Right cardiac atrium (tissue), 5 donors: ENCODE measurements at places on chromosomes 12 and 14. TPM values are rescaled to one million over a fixed set of nuclear protein-coding genes. Genes with fewer than 3 reads are reported as not detected.

- DNase-seq = no peak
Measured at GRCh38 chr12:24681570-24681969, 267.3 kb downstream of the BCAT1 start.

DNA sequence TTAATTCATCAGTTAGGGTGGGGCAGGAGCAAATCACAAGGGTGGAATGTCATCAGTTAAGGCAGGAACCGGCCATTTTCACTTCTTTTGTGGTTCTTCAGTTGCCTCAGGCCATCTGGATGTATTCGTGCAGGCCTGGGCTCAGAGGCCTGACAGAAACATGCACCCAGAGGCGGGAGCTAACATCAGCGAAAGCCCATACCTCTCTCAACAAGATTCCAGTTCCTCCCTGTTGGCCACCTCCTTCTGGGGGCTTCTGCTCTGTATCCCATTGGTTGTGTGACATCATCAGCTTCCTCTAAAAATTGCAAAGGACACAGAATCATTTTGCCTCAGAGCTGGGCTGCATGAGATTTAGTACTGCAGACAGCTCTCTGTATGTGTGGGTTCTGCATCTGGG is 134.3 kb downstream of the ZNF664 start:
- no peak for DNase-seq

- DNase-seq = no peak
Measured at GRCh38 chr12:93639406-93639805, 37.8 kb upstream of the CRADD start.

GRCh38 chr14:55881577-55882241 is 236.5 kb upstream of the PELI2 start:
- no peak for DNase-seq

- DNase-seq = no peak
Measured at GRCh38 chr12:1174659-1175058, 183.6 kb downstream of the ERC1 start.

GRCh38 chr14:20415782-20416206 is 2.5 kb upstream of the TEP1 start:
- DNase-seq = no peak

CLEC6A gene
- total RNA-seq = not detected

DNA sequence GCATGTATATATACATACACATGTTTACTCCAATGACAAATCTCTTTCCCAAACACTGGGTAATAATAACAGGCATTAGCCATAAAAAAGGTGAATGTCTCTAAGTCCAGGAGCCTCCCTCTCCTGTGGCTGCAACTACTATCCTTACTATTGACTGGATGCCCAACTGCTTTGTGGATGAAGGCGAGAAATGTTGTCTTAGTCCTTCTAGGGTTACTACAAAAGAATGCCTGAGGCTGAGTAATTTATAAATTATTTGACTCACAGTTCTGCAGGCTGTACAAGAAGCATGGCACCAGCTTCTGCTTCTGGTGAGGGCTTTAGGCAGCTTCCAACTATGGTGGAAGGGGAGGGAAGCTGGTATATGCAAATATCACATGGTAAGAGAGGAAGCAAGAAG is 366.0 kb upstream of the DDHD1 start:
- no peak for DNase-seq

TAS2R42 gene
- not detected for total RNA-seq

CCDC196 gene
- not detected for total RNA-seq

GRCh38 chr12:119385659-119386058 is 51.1 kb downstream of the CCDC60 start:
- no peak for DNase-seq

DNA sequence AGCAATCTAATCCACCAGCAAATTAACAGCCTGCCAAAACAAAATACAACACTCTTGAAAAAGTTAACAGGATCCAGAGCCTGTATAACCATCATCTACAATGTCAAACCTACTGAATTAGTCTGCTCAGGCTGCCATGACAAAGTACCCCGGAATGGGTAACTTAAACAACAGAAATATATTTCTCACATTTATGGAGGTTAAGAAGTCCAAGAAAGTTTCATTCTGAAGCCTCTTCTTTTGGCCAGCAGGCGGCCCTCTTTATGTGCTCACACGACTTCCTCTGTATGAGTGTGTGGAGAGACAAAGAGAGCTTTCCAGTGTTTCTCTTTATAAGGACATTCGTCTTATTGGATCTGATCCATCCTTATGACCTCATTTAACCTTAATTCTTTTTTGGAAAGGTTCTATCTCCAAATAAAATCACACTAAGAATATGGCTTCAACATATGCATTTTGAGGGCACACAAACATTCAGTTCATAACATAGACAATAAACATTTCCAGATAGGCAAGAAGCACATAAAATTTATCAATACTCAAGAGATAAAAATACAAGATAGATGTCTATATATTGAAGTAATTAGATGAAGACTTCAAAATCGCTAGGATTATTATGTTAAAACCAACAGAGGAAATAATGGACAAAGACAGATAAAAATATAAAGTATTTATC is 5.9 kb upstream of the RERG start:
- DNase-seq = peak; percentile 68

OR6C2 gene
- not detected for total RNA-seq

MYH6 gene
- total RNA-seq = 15,773 TPM

RNASE7 gene
- not detected for total RNA-seq

DTX1 gene
- 4.7 TPM for total RNA-seq

AKAP6 gene
- total RNA-seq = 138 TPM

- no peak for DNase-seq
Measured at GRCh38 chr14:104352493-104353220, 214.3 kb downstream of the KIF26A start.

ERP27 gene
- total RNA-seq = 0.17 TPM

- DNase-seq = no peak
Measured at GRCh38 chr12:69987579-69988091, 162.6 kb downstream of the MYRFL start.

DNA sequence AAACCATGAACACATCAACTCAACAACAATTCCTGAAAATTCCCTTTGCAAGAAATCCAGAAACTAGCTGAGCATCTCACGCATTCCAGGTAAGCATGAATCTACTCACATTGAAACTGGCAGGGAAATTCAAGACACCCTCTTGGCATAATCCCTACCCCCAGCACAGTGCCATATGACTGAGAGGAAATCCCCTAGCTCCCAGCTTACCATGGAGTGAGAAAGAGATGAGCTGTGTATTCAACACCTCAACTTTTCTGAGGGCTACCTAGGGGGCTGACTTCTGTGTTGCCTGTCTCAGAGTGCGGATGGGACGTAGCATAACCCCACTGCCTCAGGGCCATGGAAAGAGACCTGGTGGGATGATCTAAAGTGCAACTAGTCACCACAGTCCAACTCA is 37.7 kb upstream of the GPR132 start:
- no peak for DNase-seq

GRCh38 chr14:23348297-23348655 is 4.4 kb downstream of the SLC22A17 start:
- no peak for DNase-seq

DNA sequence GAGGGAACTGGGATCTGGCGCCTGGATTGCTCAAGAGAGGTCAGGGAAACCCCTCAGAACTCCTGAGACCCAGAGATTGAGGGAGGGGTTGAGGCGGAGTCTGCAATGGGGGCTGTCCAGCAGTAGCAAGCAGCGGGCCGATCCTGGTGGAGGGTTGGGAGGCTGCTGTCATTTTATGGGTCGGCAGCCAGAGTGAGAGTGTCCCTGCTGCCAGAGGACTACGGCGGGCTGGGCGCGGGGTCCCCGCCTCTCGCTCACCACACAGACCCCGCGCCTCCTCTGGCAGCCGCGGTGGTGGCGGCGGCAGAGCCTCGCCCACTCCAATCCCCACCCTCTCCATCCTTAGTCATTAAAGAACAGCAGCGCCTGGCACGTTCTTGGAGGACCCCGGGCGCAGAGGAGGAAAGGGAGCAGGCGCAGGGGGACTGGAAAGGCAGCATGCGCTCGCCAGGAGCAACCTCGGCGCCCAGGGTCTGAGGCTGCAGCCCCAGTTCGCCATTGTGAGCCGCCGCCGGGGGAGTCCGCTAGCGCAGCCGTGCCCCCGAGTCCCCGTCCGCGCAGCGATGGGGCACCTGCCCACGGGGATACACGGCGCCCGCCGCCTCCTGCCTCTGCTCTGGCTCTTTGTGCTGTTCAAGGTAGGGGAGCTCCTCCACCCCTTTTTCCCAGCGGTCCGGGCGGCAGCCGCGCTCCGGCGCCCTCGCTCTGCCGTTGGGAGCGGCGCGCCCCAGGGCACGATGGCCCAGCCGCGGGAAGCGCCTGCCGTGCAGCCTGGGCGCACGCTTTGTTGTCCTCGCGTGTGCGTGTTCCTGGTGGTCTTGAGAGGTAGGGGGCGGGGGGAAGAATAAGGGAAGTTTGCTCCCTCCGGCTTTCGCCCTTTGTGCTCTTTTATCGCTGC is at the start of gene PTPRO:
Gene PTPRO, plus strand, starts transcription at position 345 of the 898 bp plus-strand sequence.
- DNase-seq = no peak

- DNase-seq = no peak
Measured at GRCh38 chr12:6775185-6776174, 3.2 kb downstream of the LAG3 start.

GRCh38 chr12:91272461-91273063 is 89.9 kb upstream of the DCN start:
- DNase-seq = peak; percentile 91

SOAT2 gene
- 0.18 TPM for total RNA-seq

DNA sequence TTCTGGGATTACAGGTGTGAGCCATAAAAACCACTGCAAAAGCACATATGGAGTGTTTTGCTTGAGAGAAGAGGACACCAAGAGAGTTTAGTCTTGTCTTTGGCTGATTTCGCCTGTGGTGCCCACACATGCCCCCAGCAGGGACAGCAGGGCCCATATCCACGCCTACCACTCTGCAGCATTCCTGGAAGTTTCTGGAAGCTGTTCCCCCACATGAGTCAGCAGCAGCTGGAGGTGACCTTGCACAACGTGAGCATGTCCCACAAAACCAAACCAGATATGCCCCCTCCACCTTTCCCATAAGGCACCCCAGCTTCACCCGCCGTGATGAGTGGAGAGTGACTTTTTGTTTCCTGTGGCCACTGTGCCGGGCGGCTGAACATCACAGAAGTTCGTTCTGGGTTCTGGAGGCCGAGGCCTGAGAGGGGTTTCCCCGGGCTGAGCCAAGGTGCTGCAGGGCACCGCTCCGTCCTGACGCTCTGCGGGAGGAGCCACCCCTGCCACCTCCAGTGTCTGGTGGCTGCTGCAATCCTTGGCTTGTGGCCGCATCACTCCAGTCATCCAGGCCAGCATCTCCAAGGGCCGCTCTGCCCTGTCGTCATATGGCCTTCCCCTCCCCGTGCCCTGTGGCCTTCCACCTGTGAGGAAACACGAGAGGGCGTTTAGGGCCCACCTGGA is 4.7 kb downstream of the ASPG start:
- DNase-seq = no peak

OR4E2 gene
- not detected for total RNA-seq

CCDC59 gene
- 24.2 TPM for total RNA-seq

DNA sequence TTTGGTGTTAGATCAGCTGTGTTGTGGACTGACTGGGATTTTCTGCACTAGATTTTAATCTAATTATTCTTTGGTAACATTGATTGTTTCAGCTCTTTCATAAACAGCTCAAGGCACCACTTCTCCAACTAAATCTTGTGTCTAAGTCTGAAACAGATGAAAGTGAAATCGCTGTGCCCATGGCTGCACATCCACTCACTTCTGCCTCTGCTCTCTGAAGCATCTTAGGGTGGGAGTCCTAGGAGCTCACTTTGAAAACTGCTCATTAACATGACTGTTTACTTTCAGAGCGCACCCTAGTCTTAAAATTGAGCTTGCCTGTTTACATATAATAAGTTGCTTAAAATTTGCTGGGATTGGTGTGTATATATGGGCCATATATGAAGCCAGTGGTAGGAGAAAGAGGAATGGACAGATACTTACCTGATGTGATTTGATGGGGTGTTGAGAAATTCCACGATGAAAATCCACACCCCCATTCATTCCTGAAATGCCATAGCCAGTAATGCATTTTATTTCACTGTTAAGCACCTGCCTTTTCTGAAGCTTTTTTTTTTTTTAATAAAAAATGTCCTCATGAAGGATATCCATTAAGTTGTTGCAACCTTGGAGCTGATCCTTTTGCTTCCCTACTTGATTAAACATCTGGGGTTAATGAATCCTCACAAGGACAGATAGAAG is 52.8 kb downstream of the PPFIBP1 start:
- DNase-seq = no peak

CLEC4C gene
- total RNA-seq = not detected

SLC16A7 gene
- total RNA-seq = 64.3 TPM

- no peak for DNase-seq
Measured at GRCh38 chr12:118102070-118102469, 1.7 kb downstream of the VSIG10 start.

RGS6 gene
- 38.2 TPM for total RNA-seq

DNA sequence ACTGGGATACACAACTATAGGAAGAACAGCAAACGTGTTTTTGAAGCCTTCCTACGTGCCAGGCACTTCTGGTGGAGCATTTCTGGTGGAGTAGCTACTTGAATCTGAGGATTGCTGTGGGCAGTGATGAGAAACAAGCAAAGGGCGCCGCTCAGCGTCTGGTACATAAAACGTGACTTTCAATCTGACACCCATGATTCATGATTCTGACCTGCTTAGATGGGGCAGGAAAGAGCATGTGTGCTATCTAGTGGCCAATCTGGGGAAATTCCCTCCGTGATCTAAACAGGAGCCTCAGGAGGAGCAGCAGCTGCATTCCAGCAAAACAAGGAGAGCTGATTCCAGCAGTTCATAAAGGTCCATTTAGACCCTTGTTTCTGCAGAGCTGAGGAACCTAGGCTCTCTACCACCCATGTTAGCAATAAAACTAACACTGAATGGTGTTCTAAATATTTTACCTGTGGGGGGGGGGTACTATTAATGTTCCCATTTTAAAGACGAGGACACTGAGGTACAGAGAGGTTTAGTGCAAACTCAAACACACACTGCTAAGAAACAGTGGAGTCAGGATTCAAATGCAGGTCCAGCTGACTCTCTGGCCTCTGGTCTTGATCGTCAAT is 37.8 kb downstream of the PAH start:
- DNase-seq = peak; percentile 53

GRCh38 chr14:63788011-63788933 is 60.4 kb upstream of the SGPP1 start:
- DNase-seq = no peak

GRCh38 chr12:76542908-76543307 is 16.7 kb downstream of the OSBPL8 start:
- DNase-seq = no peak

HECTD4 gene
- 26.1 TPM for total RNA-seq

DNA sequence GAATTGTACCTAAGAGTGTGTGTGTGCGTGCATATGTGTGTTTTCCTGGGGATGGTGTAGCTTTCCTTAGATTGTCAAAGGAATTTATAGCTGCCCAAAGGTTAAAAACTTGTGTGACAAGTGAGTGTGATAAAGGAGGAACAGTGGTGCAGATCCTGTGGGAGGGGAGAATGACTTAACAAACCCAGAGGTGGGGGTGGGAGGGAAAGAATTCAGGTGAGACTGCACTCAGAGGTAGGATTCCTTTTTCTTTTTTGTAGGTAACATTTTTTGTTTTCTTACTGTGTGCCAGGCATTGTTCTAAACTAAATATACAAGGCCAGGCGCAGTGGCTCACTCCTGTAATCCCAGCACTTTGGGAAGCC is 45.3 kb upstream of the SINHCAF start:
- DNase-seq = no peak

- no peak for DNase-seq
Measured at GRCh38 chr14:101073598-101073965, 170.1 kb upstream of the RTL1 start.
